Activated naive CD4-positive, alpha-beta T cell treated with Interleukin-2 at 50 U/mL for 16 hours (primary cell): ENCODE measurements at places on chromosomes 13 and 19.

GRCh38 chr19:6161271-6161850 lies 25.9 kb downstream of the ACSBG2 start:
- DNase-seq: peak; percentile 16

DNA sequence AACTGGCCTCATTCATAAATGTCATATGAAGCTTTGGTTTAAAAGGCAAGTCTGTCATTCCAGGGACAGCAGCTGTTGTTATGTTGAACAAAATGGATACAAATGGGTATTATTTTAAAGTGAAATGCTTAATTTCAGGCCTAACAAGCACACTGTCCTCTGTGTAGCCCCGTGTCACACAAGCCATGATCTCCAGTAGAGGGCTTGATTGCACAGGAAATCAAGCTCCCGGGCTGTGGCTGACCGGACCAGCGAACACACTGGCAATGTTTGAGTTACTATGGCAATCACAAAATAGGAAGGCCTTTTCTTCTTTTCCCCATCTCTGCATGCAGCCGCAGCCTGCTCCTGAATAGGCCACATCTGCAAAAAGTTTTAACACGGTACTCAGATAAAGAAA lies 64.0 kb upstream of the GSX1 start:
- DNase-seq: no peak

DNA sequence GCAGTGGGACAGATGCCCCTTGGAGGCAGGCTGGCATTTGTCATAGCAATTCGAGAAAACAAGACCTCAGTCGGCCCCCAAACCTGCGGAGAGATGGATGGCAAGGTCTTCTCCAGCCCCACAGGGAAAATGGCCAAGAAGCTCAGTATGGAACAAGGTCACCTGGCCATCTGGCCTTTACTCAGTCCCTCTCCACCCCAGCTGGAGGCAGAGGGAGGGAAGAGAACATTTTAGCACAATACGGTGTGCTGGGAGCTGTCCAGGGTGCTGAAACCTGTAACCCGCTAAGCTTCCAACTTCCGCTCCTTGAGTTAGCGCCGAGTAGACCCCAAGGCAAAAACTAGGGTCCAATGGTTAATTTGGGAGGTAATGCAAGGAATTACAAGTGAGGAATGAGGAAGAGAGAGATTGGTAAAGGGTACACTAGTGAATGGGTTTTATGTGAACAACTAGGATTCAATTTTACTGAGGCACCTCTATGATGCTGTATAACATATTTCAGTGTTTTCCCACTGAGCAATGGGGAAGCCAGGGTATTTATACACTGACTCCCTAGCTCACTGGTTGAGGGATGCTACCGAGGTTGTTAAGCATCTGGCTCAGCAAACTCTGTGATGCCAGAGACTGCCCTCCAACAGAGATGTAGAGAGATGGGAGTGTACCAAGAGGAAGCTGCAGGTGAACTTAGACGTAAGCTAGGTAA lies 64.3 kb downstream of the CACNA1A start:
- peak; percentile 31 for DNase-seq

DNA sequence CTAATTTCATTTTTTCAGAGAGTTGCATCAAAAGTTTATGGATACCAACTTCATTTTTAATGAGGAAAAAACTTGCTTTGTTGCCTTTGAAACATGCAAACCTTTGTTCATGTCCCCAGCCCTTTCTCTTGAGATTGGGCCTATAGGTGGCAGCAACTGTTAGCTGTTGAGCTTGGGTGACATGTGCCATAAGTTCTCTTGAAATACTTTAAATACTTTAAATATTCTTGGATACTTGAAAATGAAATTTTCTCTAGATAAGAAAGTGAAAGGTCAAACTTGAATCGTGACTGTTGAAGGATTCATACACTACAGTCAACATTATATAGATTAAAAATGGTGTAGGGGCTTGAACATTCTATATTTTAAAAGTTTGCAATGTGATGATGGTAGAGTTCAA lies 294.9 kb downstream of the NDFIP2 start:
- DNase-seq: no peak

DNA sequence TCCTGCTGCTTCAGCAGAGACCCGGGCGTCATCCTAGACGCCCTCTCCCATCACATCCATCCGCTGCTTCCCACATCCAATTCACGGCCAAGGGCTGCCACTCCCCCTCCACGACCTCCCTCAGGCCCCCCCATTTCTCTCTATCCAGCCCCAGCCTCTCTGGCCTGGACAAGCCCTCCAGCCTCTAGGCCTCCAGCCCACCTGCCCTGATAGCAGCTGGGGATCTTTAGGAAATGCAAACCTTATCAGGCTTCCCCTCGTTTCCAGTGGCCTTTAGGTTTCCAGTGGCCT lies 51.6 kb downstream of the PEPD start:
- no peak for DNase-seq
